ENCODE measurements at places on chromosomes 1 and 21.

DNA sequence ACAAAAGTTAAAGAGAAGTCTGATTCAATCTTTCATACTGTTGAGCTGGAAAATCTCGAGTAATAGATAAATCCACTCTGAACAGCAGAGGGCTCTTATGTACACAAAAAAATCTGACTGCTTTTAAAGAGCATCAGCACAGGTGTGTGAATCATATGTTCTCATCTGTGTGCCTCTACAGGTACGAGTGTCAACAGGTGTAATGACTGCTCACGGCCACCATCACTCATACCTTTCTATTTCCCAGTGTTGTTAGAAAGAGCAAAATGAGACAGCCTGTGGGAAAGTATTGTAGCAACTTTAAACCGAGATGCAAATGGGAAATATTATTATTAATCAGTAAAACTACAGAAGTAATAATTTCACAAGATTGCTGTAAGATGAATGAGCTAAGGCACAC, 49.0 kb upstream of the SCAF4 start:
- no peak for DNase-seq

- DNase-seq, result no peak
Observed at GRCh38 chr1:208724079-208724478, 479.9 kb upstream of the PLXNA2 start.

- DNase-seq, result peak; percentile 81
Observed at GRCh38 chr1:147225193-147225730, at the start of gene FMO5. FMO5 (minus strand) TSS chr1:147225339; CDS start chr1:147225029, 310 bp downstream.

DNA sequence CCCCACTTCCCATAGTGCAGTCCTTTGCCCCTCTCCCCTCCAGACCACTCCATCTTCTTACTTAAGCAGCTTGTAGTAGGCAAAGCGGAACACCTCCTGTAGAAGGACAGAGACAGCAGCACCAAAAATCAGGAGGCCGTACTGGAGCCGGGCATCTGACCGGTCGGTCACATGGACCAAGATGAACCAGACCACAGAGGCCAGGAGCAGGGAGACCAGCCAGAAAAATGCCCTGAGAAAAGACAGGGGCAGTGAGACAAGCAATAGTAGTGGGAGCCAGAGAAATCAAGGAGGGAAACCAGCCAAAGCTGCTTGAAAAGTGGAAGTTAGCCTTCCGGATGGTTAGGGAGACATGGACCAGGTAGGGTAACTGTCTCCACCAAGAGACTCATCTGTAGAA, 920 bp downstream of the APH1A start:
- DNase-seq, result no peak

DNA sequence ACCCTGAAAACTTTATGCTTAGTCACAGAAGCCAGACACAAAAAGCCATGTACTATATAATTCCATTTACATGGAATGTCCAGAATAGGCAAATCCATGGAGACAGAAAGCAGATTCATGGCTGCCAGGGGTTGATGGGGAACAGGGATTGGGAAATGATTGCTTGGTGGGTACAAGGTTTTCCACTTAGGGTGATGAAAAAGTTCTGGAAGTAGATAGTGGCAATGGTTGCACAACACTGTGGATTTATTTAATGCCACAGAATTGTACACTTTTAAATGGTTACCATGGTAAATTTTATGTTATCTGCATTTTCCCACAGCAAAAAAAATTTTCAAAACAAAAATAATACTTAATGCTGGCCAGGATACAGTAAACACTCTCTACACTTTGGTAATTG, 40.6 kb downstream of the ENAH start:
- no peak for DNase-seq

DNA sequence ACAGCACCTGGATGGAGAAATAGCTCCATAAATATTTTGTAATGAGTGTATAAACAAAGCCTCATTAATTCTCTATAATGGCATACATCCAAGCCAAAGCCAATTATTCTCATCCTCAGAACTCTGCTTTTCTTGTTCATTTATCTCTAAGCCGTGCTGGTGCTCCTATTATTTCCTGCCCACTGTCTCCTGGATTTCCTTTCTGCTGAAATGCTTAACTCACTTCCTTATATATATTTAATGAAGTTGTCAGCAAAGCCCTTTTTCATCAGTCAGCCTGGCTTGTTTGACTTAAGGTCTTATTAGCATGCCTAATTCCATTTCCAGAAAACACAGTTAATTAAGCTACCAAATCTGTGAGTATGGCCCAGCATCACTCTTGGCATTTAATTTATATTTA, 93.4 kb downstream of the SLC25A24 start:
- no peak for DNase-seq

DNA sequence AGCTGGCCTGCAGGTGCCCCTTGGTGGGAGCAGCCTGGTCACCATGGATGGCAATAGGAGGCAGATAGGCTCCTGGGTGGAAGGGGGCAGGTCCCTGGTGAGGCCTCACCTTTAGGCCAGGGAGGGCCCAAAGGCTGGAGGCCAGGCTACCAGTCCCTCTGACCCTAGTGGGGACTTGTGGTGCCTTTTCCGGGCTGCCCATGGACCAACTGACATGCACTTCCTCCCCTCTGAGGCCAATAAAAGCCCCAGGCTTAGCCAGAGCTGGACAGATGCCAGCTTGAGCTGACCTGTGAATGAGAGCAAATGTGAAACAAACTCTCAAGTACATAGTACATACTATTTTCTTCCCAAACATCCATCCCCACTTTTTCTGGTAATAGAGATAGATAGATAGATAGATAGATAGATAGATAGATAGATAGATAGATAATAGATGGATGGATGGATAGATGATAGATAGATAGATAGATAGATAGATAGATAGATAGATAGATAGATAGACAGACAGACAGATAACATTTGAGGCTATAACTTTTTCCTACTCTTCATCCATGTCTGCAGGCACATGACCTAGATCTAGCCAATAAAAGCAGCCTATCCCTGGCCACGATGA, 9.2 kb upstream of the CTTNBP2NL start:
- no peak for DNase-seq

- peak; percentile 54 for DNase-seq
Observed at GRCh38 chr1:29245876-29246275, 9.6 kb downstream of the PTPRU start.

DNA sequence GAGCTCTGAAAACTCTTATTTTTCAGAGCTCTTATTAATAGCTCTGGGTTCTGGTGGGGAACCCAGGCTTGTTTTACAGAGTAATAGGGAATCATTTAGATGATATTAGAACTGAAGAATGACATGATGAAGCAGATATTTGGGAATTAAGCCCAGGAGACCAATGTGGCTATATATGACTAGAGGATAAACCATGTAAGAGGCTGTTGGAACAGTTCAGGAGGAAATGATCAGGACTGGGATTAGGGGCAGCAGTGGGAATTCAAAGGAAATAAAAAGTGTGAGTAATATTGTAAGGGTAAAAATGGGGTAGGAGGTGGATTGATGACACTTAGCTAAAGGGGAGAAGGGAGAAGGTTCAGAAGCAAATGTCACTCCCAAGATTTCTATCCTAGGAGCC, 58.6 kb downstream of the GIPC2 start:
- DNase-seq, result no peak

DNA sequence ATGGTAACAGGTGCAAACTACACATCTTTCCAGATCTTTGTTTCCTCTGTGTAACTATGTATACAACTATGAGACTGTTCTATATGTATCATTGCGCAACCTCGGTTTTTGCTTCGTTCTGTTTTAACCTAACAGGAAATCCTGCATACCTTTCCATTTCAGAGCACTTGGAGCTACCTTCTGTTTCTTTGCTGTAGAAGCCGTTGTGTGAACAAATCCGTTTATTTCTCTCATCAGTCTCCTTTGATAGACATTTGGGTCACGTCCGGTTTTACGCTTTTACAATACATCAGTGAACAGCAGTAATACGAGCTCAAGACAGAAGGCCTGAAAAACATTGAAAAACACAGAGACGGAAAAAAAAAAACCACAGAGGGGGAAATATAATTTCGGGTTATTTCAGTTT, 10.5 kb downstream of the ATP5IF1 start:
- peak; percentile 20 for DNase-seq

- no peak for DNase-seq
Observed at GRCh38 chr1:163668472-163668871, 346.7 kb downstream of the NUF2 start.

DNA sequence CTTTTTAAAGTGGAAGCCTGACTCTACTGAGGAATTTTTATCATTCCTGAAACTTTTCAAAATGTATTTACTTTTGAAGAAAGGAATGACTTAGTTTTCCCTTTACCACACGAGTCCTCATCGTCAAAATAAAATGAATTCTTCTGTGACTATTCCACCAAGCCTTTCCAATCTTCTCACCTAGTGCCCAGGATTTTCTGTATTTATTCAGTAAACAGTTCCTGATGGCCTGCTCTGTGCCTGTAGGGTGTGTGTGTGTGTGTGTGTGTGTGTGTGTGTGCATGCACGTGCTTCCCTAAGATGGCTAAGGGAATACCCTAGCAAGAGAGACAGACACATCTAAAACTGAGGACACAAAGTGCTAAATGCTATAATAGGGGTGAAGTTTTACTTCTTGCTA, 395.0 kb upstream of the USP24 start:
- no peak for DNase-seq

- DNase-seq, result no peak
Observed at GRCh38 chr1:9201401-9202239, 33.0 kb upstream of the H6PD start.

DNA sequence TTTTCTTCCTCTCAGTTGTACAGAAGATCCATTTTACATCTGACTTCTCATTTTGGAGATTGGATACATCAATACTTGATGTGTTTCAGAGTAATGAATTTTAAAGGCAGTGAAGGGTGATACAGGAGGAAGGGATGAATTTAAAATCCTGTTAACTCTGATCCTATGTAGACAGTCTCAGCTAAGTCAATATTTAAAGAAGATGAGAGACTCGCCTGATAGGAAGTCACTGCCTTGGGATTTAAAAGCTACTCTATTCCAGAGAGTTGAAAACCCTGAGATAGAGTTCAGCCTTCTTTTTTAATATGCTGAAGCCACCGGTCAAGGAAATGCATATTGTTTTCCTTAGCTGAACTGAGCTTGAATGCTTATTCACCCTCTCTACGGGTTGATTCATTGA, 42.7 kb downstream of the HUNK start:
- no peak for DNase-seq

- DNase-seq, result no peak
Observed at GRCh38 chr1:179828554-179829110, 49.0 kb downstream of the TOR1AIP2 start.

DNA sequence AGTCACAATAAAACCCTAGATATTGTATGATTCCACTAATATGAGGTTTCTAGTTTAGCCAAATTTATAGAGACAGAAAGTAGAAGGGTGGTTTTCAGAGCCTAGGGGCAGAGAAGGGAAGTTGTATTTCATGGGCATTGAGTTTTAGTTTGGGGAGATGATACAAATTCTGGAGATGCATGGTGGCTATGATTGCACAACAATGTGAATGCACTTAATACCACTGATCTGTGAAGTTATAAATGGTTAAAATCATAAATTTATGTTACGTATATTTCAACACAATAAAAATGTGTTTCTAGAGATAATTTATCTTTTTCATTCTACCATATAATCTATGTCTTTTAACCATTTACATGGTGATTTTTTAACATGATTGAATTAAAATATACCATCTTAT, 779.3 kb upstream of the BRINP3 start:
- DNase-seq, result no peak

DNA sequence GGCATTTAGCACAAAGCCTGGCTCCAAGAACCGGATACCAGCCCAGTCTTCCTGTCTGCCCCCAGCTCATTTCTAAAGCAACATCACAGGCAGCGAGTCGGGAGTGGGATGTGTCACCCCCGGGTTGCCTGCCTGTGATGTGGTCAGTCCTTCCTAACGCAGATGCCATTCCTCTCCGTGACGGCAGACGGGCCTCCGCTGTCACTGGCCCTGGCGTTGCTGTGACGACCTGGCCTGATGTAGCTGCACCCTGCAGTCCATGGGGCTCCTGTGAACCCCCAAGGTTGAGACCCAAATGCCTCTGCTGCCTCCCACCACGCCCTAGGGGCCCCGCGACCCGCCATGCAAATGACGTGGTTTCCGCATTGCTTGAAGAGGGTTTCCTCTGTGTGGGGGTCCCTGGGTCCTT, 12.3 kb downstream of the TNFRSF1B start:
- DNase-seq, result no peak

DNA sequence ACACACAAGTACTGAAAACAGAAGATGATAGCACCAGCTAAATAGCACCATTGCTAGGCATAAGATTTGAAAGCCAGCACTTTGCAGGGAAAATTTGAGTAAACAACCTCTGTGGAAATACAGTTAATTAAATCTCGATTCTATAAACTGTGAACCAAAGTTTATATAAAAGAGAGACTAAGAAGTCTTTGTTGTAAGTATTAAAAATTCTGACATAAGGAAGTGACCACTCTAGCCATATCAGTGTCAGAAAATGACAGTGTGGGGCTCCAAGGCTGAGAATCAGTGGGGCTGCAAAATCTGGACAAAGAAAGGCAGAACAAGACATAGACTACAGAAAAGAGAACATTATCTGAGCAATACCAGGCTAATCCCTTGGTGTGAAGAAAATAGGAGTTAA, 292.2 kb downstream of the ST6GALNAC3 start:
- no peak for DNase-seq

GRCh38 chr1:14653461-14653960, 55.0 kb downstream of the KAZN start:
- no peak for DNase-seq

GRCh38 chr1:109847251-109847650, 63.4 kb upstream of the CSF1 start:
- no peak for DNase-seq

DNA sequence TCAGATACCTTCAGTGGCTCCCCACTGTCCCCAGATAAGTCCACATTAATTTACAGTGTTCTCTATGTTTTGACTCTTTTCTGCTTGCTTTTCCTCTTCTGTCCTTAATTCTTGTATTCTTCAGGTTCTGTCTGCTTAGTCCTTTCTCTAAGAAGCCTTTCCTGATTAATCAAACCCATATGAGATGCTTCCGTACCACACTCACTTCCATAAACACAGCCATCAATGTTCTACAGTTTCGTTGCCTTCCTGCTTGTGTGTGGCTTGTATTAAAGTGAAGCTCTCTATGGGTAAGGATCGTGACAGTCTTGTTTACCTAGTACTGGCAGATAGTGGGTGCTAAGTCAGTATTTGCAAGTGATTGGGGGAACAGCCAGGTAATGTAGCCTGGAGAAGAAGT, 75.9 kb downstream of the PRDM2 start:
- DNase-seq, result no peak

DNA sequence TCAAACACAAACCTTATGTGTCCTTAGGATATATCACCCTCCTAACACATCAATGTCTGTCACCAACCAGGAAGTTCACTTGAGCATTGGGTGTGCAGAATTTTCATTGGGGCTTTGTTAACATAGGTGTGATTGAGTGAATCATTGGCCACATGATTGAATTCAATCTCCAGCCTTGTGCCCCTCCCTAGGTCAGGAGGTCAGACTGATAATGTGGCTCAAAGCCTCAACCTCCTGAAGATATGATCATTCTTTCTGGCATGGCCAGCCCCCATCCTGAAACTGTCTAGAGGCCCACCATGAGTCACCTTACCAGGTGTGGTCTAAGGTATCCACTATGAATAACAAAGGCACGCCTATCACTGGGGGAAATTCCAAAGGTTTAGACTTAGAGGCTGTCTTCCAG, 90.1 kb downstream of the PKN2 start:
- no peak for DNase-seq

Data from skin of body (tissue), 3 donors.